ENCODE measurements at places on chromosomes 4 and X. TPM values are rescaled to one million over a fixed set of nuclear protein-coding genes. Genes with fewer than 3 reads are reported as not detected.

Gene MAP7D2
- total RNA-seq: 0.99 TPM

Gene MTTP
- not detected for total RNA-seq

Gene GUCY1A1
- total RNA-seq: 1.9 TPM

Gene MAGED4B
- total RNA-seq: 2.7 TPM

Gene ALPK1
- 6.2 TPM for total RNA-seq

Gene MAGEA9B
- not detected for total RNA-seq

Gene USP51
- total RNA-seq: 2.0 TPM

Gene CFAP99
- 0.20 TPM for total RNA-seq

Gene UGT2B10
- total RNA-seq: not detected

Gene CT83
- not detected for total RNA-seq

Gene PITX2
- total RNA-seq: not detected

Data from CD4-positive, CD25-positive, alpha-beta regulatory T cell (primary cell).